ENCODE measurements at places on chromosomes 4 and X.

- DNase-seq, result no peak
These were observed 156.3 kb downstream of the GASK1B start for GRCh38 chr4:158016511-158016910.

- DNase-seq, result peak; percentile 7
These were observed 746 bp downstream of the REST start for GRCh38 chr4:56908206-56909085.

DNA sequence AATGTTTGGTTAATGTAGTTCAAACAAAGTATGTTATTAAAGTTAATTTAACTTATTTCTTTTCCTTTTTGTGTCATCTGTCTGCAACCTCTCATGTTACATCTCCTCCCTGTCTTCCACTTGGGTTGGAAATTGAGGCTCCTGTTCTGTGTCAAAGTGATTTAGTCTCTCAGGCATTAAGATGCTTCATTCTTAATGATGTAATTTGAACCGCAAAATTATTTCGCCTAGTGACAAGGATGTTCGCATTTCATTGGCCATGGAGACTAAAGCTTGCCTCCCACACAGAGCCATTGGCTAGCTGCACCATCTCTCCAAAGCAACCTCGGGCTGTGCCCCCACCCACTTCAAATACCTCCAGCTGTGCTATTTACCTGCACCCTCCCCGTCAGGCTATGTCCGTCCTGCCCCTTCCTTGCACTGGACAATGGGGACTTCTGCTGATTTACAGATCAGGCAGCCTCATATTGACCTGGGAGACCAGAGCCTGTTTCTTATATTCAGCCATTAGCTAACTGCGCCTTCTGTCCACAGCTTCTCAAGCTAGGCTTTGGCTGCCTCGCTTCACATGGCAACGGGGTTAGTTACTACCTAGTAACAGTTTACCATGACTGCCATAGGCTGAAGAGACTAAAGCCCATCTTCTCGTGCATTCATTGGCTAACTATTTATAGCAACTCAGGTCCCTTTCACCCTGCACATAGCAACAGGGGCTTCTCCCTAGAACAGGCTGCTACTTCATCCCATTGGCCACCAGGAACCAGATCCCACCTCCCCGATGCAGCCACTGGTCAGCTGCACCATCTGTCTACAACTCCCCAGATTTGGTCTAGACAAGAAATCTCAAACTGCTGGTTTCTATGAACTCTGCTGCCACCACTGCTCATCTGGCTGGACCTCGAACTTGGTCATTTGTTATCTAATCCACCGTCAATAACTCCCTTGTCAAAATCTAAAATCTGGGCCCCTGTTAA is 8.6 kb upstream of the ZNF157 start:
- no peak for DNase-seq

DNA sequence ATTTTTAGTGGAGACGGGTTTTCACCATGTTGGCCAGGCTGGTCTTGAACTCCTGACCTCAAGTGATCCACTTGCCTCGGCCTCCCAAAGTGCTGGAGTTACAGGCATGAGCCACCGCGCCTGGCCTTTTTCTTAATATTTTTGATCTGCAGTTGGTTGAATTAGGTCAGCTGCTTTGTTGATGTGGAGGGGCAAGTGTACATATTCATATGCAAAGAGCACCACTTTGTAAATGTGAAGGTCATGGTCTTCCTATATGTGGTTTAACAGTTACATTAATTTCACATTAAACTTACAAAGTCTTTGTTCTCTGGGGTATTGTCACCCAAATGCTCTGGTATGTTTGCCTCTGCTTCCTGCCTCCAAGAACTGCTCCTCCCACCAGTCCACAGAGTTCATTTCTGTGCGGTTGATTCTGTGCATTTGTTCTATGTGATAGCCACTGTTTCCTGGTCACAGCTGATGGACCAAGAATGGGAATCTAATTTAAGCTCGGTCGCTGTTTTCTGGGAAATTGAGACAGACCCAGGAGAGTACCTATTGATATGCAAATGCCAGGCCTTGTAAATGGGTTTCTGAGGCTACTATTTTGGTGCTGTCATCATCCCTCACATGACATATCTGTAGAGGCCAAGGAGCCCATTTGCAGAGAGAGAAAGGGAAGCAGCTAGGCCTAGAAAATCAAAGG is 26.9 kb upstream of the HPSE start:
- DNase-seq, result no peak

DNA sequence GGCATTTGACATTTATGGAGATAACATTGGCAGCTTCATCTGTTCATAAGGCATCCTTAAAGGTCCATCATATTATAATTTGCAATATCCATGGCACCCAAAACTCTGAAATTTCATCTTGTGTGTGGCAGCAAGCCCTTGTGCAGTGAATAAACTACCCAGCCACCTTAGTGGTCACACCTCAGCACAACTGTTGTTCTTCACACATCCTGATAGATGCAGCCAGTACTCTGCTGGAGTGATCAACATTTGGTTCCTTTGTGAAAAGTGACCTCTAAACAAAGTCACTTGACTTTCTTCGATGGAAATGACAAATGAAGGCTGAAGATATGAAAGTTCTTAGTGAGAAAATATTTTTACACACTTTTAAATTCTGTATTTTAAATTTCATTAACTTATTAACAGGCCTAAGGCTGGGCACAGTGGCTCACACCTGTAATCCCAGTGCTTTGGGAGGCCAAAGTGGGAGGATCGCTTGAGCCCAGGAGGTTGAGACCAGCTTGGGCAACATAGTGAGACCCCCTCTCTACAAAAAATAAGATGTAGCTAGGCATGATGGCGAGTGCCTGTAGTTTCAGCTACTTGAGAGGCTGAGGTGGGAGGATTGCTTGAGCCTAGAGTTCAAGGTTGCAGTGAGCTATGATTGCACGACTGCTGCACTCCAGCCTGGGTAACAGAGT is 161.4 kb downstream of the SPRY1 start:
- DNase-seq, result no peak

DNA sequence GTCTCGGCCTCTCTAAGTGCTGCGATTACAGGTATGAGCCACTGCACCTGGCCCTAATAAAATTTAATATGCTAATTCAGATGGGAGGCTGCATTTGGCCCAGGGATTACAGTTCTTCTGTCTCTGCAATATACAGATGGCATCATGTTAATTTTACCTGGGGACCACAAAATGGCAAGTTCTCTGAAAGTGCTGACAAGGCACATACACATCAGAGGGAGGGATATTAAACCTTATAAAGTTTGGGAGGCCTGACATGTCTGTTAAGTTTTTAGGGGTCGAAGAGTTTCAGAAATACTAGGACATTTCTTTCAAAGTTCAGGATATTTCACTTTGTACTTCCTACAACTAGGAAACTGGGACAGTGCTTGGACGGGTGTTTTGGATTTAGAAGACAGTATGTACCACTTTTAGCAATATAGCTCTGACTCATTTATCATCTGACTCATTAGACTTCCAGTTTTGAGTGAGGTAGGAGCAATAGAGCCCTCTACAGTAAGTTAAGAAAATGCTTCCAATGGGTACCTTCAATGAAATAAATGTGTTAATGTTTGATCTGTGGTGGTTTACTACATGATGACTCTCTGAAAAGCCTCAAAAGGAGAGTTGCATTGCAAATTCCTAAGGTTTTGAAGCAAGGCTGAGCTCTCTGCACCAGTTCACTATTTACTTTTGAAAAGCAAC is 981.0 kb upstream of the HS3ST1 start:
- no peak for DNase-seq

DNA sequence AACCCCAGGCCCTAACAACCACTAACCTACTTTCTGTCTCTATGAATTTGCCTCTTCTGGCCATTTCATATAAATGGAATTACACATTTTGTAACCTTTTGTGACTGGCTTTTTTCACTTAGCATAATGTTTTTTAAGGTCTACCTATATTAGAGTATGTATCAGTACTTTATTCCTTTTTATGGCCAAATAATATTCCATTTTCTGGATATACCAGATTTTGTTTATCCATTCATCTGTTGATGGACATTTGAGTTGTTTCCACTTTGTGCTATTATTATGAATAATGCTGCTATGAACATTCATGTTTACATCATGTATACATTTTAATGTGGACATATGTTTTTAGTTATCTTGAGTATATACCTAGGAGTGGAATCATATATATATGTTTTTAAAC is 35.5 kb downstream of the REPS2 start:
- no peak for DNase-seq

DNA sequence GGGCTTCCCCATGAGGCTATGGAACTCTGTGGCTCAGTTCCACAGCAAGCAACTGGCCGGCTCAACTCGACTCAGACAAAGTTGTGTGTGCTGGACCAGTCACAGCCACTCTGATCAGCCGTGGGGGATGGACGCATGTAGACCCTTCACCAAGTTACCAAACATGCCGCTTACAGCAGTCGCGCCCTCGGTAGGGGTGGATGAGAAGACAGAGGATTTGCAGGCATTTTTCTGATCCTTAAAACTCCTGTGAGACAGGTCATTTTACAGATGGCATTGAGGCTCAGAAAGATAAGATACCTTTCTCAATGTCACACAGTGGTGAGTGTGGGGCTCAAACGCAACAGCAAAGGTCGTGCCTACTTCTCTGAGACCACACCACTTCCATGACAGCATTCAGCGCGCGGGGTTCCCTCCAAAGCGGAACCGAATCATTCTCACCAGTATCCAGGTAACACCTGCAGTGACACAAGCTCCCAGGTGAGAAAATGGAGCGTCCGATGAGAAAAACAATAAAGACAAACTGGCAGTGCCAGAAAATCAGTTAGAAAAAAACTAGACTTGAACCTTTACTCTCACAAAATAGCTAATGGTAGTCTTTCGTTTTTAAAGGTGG is 83.6 kb downstream of the RELL1 start:
- no peak for DNase-seq

DNA sequence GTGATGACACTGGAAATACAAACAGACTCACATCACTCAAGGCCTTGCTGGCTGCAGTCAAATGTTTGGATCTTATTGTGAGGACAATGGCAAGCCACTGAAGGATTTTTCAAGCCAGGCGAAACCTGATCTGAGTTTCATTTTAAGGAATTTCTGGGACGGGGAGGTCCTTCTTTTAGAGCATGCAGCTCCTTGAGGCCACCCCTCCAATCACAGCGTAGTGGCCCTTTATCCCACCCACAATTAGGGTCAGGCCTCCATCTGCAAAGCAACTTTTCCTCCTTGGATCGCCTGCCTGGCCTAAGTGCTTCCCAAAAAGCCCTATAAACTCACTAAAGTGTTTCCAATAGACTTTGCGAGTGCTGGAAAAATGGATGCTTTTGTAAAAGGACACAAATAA is 115.5 kb downstream of the EFHC2 start:
- no peak for DNase-seq

GRCh38 chr4:26126994-26127393 is 193.8 kb upstream of the RBPJ start:
- no peak for DNase-seq

GRCh38 chr4:89619206-89619962 is 217.6 kb downstream of the SNCA start:
- no peak for DNase-seq

- DNase-seq, result no peak
These were observed 212.5 kb upstream of the PSAPL1 start for GRCh38 chr4:7647186-7647585.

GRCh38 chr4:188139671-188140070 is 430 bp downstream of the TRIML1 start:
- no peak for DNase-seq

DNA sequence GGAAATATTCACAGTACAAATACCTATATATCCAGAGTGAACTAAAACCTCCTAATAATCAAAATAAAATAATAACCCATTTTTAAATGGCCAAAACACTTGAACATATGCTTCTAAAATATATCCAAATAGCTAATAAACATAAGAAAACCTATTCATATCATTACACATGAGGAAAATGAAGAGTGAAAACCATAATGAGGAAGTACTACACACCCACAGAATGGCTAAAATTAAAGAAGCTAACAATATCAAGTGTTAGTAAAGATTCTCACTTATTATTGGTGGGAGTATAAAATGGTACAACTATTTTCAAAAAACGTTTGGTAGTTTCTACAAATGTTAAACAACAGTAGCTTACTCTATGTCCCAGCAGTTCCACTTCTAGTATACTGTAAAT is 92.1 kb downstream of the KLHL13 start:
- no peak for DNase-seq

DNA sequence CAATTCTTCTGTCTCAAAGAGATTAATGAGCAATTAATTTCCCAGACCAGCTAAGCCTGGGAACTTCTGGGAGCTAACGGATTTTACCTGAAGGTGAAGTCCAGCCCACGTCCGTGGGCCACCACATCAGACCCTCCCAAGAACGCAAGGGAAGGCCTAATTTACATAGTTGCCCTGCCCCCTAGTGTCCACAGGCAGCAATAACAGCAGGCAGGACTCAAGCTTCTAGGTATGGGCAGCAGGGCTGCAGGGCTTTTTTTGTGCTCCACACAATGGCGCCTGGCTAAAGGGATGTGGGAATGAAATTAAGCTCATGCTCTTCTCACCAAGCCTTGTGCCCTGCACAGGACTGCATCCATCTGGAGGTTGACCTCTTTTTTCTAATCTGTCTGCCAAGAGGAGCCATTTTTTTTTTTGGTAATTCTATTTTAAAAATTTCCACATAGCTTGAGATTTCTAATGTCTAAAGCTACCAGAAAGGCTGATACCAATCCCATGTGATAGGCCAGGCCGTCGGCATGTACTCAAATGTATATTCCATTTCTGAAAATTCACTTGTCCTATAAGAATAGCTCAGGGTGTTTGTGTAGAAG is 111.9 kb upstream of the TMEM164 start:
- peak; percentile 5 for DNase-seq

DNA sequence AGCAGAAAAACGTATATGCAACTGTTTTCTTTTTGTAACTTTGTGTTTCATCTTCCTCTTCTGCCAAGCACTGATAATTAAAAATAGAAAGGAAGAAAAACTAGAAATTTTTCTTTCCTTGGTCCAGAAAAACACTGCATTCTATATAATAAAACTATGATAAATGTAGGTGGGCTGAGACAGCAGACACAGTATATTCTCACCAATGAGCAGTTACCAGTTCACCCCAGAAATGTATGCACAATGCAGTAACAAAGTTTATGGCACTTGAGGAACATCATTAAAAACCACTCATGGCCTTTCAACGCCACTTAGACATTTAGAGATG is 79.4 kb downstream of the FAT1 start:
- no peak for DNase-seq

- DNase-seq, result no peak
These were observed 85.9 kb downstream of the FIP1L1 start for GRCh38 chr4:53463340-53463739.
